ENCODE measurements at places on chromosomes 5 and 9.

DNA sequence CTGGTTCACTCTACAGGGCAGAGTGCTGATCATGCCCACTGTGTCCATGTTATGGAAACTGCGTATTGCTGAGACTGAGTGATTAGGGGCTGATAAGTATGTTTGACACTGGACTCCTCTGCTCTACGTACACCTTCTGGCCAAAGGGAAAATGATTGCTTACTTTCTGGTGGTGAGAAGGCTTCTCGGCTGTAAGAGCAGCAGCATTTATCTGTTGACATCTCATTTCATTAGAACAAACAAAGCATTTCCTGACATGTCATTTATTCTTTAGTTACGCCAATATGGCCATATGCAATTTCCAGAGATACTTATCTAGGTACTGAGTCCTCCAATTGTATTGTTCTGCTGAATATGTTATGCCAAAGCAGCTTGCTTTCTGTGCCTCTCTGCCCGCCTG is 5.6 kb downstream of the FAXDC2 start:
- no peak for DNase-seq

DNA sequence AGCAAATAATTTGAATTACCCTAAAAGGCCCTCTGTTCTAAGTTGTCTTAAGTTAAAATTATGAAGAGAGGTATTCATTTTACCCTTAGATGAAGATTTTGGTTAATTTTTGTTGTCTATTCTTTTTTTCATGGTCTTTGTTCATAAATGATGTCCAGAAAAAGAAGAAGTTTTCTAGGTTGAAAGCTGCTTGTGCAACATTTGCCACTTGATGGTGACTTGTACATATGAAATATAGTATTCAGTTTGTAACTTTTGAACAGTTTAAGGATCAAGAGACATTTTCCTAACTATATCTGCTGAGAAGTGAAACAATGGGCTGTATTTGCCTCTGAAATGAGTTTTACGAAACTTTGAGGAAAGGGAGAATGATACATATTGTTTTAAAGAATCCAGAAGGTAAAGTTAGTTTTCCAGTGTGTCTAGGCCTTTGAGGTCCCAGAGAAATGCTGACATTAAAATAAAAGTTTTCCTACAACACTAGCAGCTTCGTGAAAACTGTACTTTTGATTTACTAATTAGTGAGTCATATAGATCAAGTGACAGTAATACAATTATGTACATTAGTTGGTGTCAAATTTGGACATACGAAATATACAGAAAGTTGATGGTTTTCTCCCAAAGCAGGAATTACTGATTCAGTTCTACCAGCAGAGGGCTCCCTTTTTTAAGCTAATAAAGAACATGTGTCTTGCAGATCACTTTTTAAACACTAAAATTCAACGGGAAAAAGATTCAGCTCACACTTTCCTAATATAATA is 70.5 kb downstream of the PIK3R1 start:
- no peak for DNase-seq

DNA sequence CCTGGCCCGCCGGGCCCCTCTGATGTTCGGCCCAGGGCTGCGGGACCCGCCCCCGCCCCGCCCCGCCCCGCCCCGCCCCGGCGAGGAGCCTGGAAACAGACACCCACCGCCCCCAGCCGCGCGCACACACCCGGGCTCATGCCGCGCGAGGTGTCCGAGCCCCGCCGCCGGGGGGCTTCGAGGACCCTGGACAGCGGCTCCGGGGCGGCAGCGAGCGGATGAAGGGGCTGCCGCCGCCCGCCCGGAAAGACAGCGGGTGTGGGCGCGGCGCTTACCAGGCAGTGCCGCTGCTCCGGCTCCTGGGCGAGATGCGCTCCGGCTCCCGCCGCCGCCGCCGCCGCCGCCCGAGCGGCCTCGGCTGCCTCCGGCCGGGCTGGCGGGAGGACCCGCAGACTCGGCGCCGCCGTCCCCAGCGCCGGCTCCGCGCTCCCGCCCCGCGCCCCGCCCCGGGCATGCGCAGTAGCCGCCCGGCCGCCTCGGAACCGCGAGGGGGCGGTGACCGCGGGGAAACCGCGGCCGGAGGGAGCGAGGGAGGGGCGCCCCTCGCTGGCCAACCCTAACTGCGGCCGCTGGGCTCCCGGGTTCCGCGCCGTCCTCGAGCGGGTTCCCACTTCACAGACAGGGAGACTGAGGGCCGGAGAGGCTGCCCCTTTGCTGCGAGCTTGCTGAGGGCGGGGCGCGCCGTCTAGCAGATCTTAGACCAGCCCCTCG is at the start of gene GPRIN1:
Gene GPRIN1, minus strand, starts transcription at position 433 of the 711 bp plus-strand sequence. CDS start 10,322 bp downstream, outside the sequence.
- DNase-seq = peak; percentile 86

DNA sequence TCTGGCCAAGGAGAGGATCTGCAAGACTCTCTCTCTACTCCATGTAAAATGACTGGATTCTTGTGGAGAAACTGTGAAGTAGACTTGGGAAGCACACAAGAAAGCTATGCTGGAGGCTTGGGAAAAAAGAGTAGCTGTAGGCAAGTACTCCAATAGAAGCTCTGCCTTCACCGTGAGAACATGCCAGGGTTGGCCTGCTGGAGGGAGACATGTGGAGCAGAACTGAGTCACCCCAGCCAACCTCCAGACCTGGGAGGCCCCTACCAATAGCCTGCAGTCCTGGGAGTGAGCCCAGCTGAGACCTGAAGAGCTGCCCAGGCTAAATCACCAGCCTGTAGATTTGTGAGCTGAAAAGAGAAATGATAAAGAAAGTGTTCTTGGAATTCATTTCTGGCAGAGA is 66.6 kb downstream of the DEPDC1B start:
- DNase-seq = no peak

GRCh38 chr5:1368756-1369155 is 23.9 kb upstream of the CLPTM1L start:
- peak; percentile 9 for DNase-seq

- DNase-seq = no peak
These were observed 671.1 kb downstream of the TAF11L14 start for GRCh38 chr5:18305288-18305924.
